ENCODE measurements at places on chromosomes 4 and X.
A peak's percentile ranks its signal among the peaks of the same experiment; 100 is the strongest.

- DNase-seq = no peak
Observed at GRCh38 chrX:1750267-1750666, 135.4 kb downstream of the ASMT start.

DNA sequence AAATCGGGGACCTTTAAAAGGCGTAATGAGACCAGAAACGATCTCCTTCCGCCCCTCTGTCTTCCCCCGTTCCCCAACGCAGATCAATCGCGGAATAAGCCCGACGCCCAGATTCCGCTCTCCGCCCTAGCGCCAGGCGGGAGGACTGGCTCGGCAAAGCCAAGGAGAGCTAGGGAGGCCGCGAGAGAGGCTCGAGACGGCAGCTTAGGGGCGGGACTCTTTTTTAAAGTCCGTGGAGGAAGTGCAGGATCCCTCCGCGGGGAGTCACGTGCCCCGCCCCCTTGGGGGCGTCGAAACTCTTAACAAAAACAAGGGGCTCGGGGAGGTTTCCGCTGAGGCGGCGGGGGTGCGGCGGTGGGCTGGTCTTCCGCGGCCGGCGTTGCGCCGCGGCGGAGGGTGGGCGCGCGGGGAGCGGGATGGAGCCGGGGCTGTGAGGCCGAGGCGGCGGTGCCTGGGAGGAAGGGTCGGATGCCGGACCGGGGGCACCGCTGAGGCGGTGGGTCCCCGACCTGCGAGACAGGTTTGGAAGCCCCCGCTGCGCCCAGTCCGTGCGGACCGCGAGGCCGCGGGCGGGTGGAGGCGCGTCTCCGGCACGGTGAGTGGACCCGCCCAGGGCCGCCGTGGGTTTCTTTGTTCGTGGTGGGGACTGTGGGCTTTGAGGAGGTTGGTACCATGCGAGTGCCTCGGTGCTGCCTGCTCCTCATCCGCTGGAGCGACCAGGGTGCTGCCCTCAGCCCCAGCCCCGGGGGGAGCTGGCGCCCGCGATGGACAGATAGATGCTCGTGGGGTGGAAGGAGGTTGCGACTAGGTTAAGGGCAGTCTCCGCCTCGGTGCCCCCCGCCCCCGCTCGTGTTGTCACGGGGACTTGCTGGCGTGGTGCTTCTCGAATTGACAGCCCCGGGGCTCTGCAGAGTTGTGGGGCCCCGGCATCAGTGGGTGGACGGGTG lies at the start of gene CCNG2:
CCNG2 (plus strand) TSS at position 296 of the 947 bp plus-strand sequence. CDS start 1,326 bp downstream, outside the sequence.
- DNase-seq = no peak

DNA sequence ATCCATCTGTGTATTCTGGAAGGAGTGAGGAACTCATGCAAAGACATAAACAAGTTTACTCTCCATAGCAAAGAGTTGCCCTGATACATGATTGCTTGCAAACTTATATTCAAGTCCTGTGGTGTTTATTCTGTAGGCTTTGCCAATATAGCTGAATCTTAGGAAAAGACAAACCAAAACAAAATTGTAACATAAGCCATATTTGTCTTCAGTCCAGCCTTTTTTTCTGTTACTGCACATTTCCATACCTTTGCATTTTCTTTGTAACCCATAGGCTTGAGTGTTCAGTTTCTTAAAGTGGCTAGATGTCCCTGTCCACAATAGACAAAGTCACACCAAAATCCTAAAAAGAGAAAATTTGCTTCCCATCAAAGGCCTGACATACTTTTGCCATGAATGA lies 120.4 kb downstream of the PPARGC1A start:
- no peak for DNase-seq

- no peak for DNase-seq
Observed at GRCh38 chrX:153672531-153673427, 834 bp downstream of the PNCK start.

DNA sequence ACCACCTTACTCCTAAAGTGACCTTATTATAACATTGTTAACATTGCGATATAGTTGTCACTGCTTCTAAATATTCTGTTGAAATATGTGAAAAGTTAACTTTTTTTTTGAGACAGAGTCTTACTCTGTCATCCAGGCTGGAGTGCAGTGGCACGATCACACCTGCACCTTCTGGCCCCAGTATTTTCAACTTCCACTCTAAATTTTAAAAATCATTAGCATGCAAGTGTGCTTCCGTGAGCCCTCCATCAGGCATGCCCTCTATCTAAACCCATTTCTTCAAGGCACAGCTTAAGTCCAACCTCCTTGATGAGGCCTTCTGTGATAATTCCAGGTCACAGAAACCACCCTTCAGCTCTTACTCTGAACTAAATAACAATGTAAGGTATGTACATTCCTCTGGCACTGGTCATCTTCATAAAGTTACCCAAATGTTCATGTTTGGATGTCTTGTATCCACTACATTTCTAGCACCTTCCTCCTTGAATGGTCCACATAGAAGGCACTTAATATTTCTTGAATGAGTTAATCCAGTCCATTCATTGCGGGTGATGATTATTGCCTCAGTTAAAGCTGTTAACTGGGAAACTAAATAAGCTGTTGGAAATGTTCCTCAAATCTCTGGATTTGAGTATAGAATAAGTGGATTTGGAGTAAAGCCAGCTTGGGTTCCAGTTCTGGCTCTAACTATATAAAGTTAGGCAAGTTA lies 38.6 kb upstream of the TMEM131L start:
- DNase-seq = no peak

DNA sequence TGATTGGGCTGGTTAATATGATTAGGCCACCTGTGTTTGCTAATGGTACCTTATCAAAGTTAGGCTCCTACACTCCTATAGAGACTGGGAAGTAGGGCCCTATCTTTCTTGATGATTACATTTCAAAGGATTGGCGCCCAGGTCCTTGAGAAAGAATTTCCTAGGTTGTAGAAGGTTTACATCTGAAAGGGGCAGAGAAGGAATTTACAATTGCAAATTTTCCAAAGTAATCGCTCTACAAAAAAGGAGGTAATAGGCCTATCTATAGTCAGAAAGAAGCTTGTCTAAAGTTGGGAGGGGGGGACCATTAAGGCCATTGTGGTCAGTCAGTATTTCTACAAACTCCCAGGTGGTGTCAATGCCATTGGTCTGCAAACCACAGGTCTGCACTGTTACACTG lies 638.4 kb downstream of the IL1RAPL1 start:
- DNase-seq = no peak

GRCh38 chr4:183335369-183335940 lies 13.2 kb upstream of the CLDN24 start:
- no peak for DNase-seq

DNA sequence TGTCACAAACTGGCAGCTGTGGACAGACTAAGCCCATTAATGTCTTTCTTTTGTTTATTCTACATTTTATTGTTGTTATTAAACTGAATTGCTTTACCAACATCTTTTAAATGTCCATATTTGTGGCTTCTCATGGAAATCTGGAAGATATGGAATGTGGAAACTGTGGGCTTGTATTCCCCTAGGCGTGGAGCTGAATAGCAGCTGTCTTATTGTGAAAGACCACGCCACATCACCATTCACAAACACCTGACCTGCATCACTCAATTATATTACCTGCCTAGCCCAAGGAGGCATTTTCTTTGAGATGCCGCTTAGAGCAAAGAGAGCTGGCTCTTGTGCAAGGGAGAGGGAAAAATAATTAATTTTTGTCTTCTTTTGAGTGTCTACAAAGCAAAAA lies 96.9 kb upstream of the GPRIN3 start:
- DNase-seq = no peak

DNA sequence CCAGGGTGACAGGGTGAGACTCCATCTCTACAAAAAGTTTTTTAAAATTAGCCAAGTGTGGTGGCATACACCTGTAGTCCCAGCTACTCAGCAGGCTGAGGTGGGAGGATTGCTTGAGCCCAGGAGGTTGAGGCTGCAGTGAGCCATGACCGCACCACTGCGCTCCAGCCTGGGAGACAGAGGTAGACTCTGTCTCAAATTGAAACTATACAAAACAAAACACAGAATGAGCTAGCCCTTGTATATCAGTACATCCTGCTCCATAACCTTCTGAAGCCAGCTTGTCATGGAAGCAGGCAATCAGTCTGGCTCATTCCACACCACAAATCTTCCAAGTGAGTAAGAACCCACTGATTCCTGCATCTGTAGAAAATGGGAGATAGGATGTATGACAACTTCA lies 49.0 kb downstream of the CD99L2 start:
- DNase-seq = peak; percentile 3

DNA sequence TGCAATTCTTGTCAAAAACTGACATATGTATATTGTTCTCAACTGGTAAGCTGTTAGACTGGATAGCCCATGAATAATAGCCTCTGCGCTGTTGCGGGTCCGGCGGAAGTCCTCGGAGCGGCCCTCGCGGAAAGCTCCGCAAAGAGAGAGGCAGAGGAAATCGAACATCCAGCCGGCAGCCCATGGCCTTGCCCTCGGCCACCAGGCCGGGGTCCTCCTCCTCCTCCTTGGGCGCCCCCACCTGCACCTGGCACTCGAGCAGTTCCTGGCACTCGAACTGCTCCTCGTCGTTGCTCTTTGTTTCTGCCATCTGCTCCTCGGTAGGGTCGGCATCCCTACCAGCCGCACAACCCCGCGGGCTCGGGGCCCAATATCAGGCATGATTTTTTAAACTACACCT lies 1176.3 kb downstream of the PCDH18 start:
- no peak for DNase-seq

DNA sequence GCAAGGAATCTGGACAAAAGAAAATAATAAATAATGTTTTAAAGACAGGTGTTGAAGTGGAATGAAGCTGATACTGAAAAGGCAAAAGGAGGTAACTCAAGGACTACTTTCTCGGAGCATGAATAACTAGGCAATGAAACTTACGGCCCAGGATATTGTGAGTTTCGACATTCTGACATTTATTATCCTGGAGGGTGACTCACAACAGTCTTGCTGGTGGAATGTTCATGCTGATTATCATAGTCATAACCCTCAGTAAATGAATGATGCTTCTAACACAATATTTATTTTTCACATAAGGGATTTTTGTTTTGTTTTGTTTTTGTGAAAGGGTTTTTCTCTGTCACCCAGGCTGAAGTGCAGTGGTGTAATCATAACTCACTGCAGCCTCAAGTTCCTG lies 147.0 kb upstream of the HPGD start:
- no peak for DNase-seq

DNA sequence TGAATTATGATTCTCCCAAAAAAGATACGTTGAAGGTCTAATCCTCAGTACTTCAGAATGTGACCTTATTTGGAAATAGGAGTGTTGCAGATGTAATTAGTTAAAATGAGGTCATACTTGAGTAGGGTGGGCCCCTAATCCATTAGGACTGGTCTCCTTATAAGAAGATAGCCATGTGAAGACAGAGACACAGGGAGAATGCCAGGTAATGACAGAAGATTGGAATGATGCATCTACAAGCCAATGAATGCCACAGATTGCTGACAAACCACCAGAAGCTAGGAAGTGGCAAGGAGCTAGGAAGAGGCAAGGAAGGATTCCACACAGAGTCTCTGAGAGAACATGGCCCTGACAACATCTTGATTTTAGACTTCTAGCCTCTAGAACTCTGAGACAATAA lies 7.4 kb upstream of the RPS6KA3 start:
- no peak for DNase-seq

DNA sequence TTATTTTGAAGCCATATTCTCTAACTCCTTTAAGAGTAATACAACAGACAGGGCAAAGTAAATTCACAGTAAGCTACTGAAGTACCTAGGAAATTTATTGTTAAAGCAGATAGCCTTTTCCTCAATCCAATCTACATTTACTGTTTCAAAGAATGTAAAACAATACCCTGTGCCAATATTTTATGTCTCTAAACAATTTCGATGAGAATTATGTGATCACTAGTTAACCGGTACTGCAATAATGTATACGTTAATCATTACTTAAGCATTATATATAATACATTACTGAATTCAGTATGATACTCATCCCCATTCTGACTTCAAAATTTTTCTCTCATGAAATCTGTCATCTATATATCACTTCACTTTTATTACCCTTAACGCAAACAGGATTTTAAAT lies 28.5 kb downstream of the KLHL13 start:
- no peak for DNase-seq

DNA sequence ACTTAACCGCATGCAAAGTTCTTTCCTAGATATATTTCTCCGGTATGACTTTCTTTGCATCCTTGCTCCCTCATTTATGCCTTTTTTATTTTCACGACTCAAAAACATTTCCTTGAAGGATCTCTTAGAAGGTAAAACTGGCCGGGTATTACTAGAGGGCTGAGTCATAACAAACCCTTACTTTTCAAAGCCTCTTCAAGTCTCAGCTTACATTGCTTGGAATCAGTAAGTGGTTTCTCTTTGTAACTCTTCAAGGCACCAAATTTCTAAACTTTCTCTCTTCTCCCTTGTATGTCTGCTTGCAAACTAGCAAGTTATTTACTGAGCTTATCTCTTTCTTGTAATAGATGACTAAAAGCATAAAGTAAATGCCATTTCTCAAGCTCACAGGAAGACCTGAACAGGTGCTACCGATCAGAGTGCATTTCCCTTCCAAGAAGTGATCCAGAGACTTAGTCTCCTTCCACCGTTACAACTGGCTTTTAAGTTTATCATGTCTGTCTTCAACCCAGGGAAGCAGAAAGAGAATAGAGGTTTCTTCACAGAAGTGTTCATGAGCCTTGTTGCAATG lies 75.5 kb downstream of the ANXA10 start:
- DNase-seq = no peak

DNA sequence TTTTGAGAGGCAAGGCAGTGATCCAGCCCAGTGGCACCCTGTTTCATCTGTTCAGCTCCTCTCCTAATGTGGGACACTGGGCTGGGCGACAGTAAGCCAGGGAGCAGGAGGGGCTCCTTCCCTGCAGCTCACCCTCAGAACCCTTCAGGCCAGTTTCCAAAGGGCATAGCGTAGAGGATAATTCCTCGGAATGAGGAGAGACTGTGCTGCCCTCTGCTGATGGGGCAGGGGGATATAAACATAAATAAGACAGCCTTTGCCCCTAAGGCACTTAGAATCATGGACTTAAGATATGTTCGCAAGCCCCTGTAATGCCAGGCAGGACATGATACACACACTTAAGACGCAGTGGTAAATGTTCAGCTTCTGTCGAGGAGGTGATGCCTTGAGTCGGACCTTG lies 27.9 kb upstream of the ZNF185 start:
- no peak for DNase-seq

GRCh38 chr4:39706334-39706733 lies 8.4 kb downstream of the UBE2K start:
- no peak for DNase-seq

DNA sequence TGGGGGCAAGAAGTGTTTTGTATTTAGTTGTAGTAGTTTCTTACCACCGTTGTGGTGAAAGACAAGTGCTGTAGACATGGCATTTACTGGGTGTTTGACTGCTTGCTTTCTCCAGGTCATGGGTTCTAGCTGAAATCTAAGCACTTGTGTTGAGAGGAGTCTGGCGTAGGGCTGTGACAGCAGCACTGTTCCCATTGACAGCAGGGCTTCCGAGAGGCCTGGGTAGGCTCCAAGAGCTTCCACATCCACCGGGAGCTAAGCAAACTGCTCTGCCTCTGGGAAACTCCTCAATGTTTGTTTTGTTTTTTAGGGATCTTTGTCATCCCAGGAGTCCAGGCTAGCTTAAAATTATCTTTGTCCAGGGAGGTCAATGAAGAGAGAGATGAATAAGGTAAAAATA lies 44.3 kb downstream of the BMPR1B start:
- DNase-seq = no peak

Measured in SHP77 treated with DMSO at 0.1 percent for 48 hours (cell line).